ENCODE measurements at places on chromosomes 7 and 10.
A peak's percentile ranks its signal among the peaks of the same experiment; 100 is the strongest.

DNA sequence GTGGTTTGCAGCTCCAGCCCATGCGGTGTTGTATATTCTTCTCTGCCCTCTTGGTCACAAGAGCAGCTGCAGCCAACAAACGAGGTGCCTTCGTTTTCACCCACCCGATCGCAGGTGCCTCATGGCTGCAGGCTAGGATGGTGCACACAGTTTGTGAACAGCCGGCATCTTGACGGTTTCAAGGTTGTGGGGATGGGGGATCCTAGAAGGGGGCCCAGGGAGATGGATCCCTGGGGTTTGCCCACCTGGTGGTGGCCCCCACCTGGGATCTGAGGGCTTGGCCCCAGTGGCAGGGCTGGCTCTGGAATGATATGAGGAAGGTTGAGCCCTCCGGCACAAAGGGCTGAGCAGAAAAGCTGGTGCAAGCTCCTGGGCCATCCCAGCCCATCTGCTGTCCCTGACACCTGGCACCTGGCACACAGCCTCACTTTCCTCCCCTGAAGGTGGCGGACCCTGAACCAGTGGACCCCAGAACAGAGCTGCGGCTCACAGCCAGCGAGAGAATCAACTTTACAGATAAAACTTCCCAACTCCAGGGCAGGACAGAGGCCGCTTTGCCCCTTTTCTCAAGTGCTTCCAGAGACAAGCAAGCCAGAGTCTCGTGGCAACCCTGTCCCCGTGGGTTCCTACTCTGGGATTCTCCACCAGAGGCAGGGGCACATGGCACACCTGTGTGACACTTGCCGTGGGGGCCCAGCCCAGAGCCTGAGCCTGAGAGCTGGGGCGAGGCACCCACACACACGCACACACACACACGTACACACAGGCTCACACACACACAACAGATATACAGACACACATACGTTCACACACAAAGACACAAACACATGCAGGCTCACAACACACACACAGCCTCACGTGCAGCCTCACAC, 177.3 kb upstream of the PPP2R2D start:
- DNase-seq, result no peak

DNA sequence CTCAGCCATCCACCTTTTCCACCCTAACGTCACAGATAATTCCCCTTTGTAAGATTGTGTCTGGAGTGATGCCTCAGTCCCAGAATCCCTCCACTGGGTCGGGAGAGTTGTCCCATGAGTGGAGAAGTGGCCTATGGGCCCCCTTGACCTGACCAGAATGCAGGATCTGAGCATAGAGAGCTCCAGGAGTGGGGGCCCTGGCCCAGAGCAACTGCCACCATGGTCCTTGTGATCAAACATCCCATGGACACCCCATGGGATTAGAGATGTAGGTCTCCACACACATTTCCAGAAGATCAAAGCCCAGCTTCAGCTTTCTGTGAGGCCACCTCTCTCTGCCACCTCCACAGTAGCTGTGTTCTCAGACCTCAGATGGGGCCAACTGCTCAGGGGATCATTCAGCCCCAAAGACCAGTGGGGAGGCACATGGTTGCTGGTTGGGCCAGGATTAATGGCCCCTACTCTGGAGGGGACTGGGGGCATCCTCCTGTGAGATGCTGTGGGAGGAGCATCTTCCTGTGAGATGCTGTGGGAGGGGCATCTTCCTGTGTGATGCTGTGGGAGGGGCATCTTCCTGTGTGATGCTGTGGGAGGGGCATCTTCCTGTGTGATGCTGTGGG, 28.5 kb upstream of the DPYSL4 start:
- no peak for DNase-seq

GRCh38 chr7:1176891-1177373, 16.9 kb upstream of the ZFAND2A start:
- peak; percentile 52 for DNase-seq

- no peak for DNase-seq
Measured at GRCh38 chr10:13236638-13237037, 2.5 kb upstream of the UCMA start.

DNA sequence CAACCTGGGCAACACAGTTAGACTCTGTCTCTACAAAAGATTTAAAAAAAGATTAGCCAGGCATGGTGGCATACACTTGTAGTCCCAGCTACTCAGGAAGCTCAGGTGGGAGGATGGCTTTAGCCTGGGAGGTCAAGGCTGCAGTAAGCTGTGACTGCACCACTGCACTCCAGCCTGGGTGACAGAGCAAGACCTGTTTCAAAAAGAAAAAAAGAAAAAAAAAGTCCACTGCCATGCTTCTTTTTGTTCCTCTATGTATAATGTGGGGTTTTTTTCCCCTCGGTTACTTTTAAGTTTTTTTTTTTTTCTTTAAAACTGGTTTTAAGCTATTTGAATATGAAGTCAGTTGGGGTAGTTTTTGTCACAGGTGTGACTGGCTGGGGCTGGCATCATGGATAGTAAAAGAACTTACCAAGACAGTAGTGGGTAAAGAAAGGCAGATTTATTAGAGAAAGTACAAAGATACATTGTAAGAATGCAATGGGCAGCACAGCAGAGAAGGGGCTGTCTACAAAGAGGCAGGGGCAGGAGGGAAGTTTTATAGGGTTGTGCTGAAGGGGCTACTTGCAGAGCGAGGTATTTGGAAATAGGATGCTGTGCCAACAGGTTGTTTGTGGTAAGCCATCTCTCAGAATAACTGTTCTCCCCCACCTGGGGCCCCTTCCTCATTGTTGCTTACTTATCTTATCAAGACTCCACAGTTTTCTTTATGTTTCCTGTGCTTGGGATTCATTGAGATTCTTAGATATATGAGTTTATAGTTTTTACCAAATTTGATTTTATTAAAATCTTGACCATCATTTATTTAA, 177.3 kb downstream of the PHTF2 start:
- no peak for DNase-seq

GRCh38 chr10:8637640-8638039, 583.2 kb downstream of the GATA3 start:
- no peak for DNase-seq

DNA sequence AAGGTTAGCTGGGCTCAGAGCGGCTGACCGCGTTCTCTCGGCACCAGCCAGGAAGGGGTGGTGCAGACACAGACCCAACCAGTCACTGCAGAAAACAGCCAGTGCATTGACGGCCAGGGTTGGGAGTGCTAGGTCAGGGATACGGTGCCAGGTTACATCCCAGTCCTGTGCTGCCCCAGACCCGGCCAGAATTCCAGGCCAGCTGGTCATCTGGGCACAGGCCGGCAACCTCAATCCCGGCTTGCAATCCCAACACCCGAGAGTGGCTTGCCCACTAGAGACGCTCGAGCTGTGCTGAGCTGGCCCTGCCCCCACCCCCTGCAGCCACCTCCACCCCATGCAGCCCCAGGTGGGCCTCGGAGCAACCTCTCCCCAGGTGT, 3.8 kb downstream of the PRAP1 start:
- no peak for DNase-seq

DNA sequence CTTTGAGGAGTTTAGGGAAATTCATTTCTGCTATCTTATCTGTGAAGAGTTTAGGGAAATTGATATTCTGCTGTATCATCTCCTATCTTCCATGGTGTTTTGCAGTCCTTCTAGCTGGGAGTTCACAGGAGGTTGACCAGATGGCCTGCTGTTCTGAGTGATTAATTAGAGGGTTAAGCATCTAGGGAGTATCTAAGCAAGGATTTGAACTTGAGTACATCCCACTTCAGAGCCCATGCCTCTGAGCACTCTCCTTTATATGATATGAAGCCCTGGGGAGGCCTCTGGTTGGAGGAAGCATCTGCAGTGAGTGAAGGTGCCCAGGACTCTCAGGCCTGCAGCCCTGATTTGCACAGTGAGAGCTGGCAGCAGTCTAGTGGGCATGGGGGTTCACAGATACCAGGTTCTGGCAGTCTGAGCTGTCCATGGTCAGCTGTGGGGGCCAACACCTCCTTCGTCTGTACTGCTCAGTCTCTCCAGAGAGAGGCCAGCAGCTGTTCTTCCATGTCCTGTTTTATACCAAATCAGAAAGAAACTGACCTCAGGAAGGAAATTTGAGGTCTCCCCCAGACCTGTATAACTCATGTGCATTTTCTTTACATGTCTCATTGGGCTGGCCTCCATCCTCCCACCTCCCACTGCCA, 156.9 kb downstream of the PLCE1 start:
- no peak for DNase-seq

DNA sequence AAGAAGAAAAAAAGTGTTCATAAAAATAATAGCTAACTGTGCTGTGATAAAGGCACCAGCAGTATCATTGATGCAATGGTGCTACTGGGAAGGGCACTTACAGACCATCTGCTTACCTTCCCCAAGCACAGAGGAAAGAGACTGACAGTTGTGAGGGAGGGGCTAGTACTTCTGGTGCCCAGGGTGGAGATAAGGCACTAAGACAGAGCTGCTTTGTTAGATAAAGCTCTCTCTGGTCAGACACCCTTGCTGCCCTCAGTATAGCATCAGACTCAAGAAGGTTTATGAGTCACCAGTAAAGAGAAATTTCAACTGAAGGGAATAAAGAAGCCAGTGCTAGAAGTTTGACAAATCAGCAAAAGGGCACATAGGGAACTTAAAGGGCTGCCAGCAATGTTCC, 325.6 kb downstream of the HPSE2 start:
- DNase-seq, result no peak

DNA sequence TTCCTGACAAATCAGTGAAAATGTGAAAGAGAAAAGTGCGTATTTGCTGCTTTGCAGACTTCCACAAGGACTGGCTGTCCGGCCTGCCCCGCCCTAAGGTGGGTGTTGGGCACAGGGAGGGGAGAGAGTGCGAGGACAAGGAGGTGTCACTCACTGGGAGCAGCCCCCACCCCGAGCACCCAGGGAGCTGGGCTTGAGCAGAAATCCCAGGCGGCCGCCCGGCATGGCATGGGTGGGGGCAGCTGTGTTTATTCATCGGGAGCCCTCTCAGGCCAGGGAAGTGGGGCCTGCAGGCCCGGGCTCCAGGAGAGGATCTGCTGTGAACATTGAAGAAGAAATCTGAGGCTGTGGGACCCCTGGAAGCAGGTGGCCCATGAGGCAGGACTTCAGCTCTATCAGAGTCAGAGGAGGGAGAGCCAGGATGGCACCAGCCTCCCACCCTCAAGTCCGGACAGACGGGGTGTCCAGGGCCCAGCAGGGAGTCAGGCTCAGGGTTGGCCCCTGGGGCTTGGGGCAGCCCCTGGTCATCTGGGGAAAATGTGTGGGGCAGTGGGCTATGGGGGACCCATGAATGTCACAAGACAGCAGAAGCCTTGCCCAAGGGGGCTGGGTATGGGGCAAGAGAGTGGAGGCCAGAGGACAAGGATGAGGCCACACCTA, 164.4 kb upstream of the PPP2R2D start:
- no peak for DNase-seq

DNA sequence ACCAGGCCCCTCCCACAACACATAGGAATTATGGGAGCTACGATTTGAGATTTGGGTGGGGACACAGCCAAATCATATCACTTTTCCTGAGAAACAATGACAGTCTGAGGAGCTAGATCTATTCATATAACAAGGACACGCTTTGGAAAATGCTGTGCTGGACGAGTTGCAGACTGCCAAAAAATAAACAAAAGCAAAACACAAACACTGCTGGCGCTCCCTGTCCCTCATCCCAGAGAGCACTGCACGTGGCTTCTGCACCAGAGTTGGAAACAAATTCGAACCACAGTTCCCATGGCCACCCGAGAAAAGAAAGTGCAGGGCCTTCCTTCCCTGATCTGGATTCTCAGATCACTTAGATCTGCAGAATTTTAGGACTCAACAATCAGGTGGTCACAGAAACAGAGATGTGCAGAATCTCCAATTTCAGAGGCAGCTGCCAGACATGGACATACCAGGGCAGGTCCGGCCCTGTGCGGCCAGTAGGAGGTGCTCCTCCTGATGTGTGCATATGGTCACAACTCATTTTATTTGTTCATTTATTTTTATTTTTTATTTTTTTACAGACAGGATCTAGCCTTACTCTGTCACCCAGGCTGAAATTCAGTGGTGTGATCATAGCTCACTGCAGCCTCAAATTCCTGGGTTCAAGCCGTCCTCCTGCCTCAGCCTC, 35.2 kb upstream of the ECHDC3 start:
- no peak for DNase-seq

- DNase-seq, result no peak
Measured at GRCh38 chr10:32333849-32334248, 13.1 kb downstream of the EPC1 start.

DNA sequence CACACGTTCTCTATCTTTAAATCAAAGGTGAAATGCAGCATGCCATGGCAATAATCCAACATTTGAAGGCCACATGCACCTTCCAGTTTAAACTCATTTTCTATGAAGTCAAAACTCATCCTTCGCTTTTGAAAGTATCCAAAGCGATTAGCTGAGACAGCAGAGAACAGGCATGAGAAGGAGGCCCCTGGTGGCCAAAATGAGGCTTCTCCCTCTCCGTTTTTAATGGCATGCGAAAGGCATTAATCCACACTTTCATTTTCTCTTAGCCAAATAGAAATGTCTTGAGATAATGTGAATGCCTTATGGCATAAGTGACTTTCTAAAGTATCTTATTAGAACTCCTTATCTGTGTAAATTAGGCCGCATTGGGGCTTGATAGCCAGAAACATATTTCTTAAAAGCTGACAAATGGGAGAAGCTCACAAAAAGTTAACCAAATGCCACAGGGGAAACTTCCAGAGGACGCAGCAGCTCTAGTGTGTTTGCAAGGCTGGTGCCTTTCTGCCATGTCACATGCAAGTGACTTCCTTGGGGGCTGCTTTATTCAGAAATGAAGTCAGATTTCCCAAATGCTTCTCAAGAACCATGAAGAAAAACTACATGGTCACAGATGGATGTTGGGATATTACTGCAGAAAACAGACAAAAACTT, 1189.6 kb downstream of the SORCS1 start:
- DNase-seq, result no peak

DNA sequence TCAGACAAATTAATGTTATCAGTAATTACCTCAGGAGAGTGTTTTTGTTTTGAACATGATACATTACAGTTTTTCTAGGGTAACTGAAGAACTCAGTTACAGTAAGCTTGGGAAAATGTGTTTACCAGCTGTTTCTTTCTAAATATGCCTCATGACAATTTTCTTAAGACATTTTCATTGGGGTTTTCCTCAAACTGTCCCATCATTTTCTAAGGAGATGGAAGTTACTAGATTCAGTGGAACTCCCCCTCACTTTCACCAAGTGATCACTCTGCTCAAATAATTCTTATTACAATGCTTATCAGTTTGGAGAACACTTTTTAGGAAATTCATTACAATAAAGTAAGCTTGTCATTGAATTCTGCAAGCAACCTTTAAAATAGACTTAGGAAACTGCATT, 6.4 kb upstream of the SPAG6 start:
- no peak for DNase-seq

DNA sequence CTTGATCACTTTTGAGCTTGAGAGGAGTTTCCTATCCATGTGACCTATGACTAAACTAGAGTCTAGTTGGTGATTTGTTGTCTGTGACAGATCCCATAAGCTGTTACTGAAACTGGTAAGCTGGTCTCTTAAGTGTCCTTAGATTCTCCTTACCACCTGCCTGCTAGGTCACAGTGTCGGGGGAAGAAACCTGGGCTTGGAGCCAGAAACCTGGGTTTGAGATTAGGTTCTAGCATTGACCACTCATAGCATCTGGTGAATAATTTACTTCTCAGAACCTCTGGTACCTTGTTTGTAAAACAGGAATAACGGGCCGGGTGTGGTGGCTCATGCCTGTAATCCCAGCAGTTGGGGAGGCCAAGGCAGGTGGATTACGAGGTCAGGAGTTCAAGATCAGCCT, 21.8 kb upstream of the ITPRID1 start:
- DNase-seq, result no peak

- no peak for DNase-seq
Measured at GRCh38 chr7:158876984-158877383, 20.6 kb downstream of the DYNC2I1 start.

Measured in NCI-H1092 treated with DMSO at 0.1 percent for 48 hours (cell line).